Pancreas (tissue), 10 donors: ENCODE measurements at places on chromosomes 11 and 22. TPM values are rescaled to one million over a fixed set of nuclear protein-coding genes. Genes with fewer than 3 reads are reported as not detected.

GRCh38 chr11:66277471-66278362 lies at the start of gene CNIH2:
Gene CNIH2, plus strand, starts transcription at chr11:66278175. Its CDS starts 282 bp downstream, at chr11:66278457.
- peak; percentile 37 for DNase-seq

DNA sequence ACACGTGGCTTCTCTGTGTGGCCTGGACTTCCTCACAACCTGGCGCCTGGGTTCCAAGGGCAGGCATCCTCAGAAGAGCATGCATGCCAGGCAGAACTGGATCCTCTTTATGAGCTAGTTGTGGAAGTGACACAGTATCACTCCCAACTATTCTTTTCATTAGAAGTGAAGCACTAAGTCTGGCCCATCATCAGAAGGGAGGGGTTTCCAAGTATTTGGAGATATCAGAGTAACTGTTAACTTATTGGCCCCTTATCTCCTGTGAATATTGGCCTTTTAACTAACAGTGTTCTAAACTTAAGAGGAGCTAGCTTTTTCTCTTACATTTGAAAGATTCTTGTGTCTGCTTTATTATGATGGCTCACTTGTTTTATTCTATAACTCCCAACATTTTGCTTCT lies 35.5 kb downstream of the FDX1 start:
- DNase-seq = no peak

DNA sequence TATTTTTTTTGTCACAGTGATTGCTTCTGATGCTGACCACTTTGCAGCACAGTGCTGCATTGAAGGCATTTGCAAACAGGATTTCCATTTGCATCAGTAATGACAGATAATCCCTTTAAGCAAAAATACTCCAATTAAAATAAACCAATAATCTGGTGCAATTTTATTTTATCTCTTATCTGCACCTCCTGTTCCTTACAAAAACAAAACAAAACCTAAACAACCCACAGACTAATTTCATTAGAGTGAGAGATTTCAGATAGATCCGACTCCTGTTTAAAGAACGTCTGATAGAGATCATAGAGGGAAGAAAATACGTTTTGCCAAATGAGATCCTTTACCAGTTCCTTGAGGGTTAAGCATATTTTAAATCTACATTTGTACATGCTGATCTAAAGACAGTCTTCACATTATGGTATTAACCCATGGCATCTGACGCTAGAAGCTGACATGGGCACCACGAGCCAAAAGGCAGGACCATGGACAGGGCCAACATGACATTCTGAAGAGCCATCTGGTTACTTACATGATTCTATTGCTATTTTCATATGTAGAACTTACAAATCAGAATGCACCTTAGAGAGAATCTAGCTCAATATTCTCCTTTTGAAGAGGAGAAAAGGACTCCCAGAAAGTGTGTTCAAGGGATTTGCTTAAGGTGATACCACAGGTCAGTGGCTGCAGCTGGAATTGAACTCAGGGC lies 286.2 kb upstream of the NARS2 start:
- no peak for DNase-seq

DNA sequence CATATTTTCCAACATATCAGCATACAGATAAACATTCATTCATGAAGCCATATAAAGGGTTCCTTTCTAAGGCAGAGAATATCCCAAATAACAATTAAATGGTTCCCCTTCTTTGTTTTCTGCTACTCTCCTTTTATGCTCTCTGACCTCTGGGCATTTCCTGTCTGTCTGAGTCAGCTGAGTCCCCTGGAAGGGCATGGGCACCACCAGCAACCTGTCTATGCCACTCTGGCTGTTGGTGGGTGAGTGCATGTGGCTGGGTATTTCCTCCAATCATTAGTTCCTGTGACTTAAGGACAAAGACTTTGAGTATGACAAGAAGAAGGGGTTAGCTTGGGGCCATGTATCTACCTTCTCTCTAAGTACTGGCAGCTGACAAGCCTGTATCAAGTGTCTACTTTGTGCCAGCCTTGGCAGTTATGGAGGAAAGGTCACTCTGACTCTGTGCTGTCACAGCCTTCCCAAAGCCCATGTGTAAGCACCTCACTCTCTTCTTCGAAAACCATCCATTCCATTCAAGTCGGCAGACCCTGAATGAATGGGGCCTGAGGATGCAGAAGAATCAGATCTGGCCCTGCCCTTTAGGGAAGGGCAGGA lies 86.3 kb upstream of the PHOX2A start:
- DNase-seq = no peak

DNA sequence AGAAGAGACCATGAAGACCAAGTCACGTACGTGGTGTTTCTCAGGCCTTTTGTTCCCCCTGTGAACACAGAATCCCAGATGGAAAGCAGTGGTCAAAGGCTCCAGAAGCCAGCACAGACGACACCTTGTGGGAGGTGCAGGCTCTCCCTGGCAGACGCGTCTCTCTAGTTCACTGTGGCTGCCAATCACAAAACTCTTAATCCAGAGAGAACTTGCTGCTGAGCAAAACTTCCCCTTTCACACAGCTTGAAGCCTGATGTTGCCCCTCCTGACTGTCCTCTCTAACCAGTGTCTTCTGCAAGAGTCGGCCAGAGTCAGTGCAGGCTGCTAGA lies 67.1 kb downstream of the PIWIL3 start:
- DNase-seq = no peak

DNA sequence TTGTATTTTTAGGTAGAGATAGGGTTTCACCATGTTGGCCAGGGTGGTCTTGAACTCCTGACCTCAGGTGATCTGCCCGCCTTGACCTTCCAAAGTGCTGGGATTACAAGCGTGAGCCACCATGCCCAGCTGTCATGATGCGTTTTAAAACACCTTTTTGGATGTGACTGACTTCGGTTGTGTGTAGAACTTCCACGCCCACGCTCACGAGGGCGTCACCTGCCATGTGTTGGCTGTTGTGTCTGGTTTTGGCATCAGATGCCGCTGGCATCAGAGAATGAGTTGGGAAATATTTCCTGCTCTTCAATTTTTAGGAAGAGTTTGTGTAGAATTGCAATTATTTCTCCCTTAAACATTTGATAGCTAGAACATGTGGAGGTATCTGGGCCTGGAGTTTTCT lies 109.1 kb downstream of the KCNQ1 start:
- no peak for DNase-seq

DNA sequence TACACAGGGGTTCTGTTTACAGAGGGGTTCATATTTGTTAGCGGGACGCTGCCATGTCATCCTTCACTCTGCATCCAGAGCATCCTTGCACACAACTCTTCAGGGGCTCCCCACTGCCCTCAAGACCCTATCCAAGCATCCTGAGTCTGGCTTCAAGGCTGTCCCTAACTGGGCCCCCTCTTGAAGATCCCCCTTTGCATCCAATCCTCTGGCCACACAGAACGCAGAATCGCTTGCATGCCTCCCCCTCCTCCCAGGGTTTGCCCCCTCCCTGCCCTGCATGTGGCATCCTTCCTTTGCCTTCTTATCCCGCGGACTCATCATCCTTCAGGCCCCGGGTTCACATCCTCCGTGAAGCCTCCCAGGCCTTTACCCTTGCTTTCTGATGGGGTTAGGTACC lies 18.6 kb downstream of the C1QTNF6 start:
- DNase-seq = no peak

DNA sequence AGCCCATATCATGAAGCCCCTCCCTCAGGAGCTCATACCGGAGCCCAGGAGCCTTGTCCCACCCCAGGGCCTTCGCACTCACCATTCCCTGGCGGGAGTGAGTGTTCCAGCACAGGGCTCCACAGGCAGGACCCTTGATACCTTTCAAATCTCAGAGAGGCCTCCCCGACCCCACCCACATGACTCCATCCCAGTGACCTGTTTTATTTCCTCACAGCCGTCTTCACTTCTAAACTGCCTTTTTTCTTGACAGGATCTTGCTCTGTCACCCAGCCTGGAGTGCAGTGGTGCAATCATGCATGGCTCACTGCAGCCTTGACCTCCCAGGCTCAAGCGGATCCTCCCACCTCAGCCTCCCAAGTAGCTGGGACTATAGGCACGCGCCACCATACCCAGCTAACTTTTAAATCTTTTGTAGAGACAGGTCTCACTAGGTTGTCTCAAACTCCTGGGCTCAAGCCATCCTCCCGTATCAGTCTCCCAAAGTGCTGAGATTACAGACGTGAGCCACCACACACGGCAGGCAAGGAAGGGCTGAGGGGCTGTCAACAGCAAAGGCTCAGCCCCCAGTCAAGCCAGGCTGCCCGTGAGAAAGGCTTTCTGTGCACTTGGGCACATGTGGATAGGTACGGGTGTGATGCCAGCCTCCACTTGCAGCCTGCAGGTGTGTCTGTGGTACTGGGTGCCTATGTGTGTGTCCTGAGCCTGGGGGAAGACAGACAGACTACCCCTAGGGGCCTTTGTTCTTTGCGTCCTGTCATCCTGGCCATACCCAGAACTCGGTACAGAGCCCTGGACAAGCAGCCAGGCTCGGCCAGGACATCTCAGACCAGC lies 9.3 kb downstream of the RPL3 start:
- no peak for DNase-seq

DNA sequence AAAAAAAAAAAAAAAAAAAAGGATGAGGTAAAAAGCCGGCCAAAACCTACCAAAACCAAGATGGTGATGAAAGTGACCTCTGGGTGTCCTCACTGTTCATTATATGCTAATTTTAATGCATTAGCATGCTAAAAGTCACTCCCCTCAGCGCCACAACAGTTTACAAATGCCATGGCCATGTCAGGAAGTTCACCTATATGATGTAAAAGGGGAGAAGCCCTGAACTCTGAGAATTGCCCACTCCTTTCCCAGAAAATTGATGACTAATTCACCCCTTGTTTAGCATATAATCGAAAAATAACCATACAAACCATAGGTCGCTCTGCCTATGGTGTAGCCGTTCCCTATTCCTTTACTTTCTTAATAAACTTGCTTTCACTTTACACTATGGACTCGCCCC lies 11.1 kb downstream of the C11orf96 start:
- DNase-seq = no peak

GRCh38 chr22:28978158-28978557 lies 83.5 kb downstream of the C22orf31 start:
- no peak for DNase-seq

DNA sequence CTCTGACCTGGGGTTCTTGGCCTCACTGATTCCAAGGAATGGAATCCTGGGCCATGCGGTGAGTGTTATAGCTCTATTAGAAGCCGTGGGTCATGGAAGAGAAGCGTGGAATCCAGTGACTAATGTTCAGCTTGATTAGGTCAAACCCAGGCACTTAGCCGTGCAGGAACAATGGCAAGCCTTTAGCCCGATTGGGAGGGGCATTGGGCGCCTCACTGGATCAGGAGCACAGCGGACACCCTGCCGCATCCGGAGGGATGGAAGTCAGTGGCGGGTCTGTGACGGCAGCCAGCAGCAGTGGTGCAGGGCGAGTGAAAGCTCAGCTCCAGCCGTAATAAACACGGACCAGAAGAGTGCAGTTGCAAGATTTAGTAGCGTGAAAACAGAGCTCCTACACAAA lies 20.5 kb upstream of the SLC17A6 start:
- DNase-seq = no peak

GRCh38 chr22:27591060-27591459 lies 210.5 kb downstream of the MN1 start:
- DNase-seq = no peak

GRCh38 chr22:38566726-38567504 lies 3.1 kb downstream of the DMC1 start:
- no peak for DNase-seq

DNA sequence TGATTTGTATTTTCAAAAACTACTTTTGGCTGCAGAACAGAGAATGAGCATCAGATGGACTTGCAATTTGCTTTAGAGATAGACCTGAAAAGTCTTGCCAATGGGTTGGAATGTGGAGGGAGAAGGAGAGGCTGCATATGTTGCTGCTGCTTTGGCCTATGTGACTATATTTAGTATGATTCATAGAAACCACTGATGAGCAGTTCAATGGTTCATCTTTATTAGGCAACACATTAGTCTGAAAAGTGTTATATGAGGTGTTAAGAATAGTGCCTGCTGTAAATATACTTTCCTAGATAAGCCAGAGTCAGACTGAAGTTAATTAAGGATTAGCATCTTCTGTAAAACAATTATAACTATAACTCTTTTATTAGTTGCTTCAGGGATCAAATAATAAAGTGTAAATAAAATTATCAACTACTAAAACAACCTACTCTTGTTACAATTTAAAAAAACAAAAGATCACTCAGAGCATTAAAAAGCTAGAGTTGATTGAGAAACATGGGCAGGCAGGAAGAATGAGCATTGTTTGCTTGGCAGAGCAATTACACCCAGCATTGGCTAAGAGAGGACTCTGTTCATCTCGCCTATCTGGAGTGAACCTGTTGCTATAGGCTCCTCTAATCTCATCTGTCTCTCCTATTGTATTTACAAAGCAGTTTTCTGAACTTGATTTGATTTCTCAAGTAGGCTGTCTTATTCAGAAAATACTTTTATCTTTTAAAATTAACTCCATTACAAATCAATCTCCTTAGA lies 36.3 kb downstream of the HORMAD2 start:
- DNase-seq = no peak

DNA sequence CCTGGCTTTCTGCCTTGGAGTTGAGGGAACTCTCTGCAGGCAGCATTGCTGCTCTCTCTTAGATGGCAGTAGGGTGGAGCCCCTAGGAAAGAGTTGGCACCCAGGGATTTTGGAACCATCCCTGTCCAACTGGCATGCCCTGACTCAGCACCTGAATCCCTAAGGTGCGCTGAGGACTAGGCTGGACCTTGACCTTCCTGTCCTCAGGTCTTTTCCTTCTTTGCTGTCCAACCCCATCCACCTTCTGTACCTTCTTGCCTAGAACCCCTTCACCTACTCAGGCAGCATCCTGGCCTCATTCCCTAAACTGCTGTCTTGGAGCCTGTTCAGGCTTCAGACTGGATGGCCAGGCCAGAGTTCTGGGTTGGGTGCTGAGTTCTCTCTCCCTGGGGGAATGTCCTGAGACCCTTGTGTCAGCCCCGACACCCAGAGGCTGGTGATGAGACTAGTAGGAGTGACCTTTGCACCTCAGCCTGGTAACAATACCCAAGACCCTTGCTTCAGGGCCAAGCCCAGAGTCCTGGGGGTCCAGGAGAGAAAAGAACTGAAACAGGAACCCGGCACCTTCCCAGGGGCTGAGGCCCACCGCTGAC lies 2.5 kb upstream of the POLD4 start:
- DNase-seq = no peak

DNA sequence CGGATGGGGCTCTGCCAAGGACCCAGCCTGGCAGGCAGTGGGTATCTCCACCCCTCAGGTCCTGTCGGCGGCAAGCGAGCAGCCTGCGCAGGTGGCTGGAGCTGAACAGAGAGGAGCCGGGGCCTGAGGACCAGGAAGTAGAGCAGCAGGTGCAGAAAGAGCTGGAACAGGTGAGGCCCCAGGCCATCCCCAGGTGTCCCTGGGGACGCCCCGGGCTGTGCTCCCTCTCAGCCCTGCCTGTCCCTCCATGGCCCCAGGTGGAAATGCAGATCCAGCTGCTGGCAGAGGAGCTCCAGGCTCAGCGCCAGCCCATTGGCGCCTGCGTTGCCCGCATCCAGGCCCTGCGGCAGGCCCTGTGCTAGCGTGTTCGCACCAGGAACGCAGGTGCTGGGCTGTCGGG lies 44.0 kb downstream of the PISD start:
- DNase-seq = no peak

GRCh38 chr22:44130076-44130711 lies 50.5 kb upstream of the PARVG start:
- no peak for DNase-seq

The TRPM5 gene
- total RNA-seq = 1.5 TPM

The PIWIL4 gene
- 4.6 TPM for total RNA-seq

The MRGPRX4 gene
- total RNA-seq = not detected

The INS gene
- 3,949 TPM for total RNA-seq

The KRTAP5-10 gene
- total RNA-seq = not detected

The VPREB1 gene
- not detected for total RNA-seq
